NK-92 treated with Interleukin-12 subunit alpha and Interleukin-12 subunit beta, amount 100 ng/mL, for 24 hours (cell line): ENCODE measurements at places on chromosomes 16 and 17.

DNA sequence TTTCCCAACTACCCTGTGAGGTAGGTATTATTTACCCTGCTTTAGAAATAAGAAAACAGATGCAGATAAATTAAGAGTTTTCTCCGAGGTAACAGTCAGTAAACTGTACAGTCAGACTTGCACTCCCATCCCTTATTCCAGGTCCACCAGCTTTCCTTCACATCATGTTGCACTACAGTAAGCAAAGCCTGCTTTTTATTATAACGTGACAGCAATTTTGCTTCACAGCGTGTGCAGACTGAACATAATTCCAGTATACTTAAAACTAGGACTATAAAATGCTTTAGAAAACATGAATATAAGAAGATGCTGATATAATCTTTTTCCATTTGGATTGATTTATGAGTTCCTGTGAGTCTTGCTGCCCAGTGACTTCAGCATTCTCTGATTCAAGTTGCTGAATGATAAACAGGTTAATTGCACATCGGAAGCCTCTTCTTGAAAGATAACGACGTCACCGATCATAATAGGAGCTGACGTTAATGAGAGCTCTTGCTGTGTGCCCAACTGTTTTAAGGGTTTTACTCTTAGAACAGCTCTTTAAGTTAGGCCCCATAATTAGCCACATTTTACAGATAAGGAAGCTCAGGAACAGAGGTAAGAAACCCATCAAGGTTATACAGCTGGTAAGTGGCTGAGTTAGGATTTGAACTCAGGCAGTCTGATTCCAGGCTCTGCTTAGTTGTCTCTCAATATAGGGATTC lies 1.4 kb downstream of the LIG3 start:
- DNase-seq, result no peak

DNA sequence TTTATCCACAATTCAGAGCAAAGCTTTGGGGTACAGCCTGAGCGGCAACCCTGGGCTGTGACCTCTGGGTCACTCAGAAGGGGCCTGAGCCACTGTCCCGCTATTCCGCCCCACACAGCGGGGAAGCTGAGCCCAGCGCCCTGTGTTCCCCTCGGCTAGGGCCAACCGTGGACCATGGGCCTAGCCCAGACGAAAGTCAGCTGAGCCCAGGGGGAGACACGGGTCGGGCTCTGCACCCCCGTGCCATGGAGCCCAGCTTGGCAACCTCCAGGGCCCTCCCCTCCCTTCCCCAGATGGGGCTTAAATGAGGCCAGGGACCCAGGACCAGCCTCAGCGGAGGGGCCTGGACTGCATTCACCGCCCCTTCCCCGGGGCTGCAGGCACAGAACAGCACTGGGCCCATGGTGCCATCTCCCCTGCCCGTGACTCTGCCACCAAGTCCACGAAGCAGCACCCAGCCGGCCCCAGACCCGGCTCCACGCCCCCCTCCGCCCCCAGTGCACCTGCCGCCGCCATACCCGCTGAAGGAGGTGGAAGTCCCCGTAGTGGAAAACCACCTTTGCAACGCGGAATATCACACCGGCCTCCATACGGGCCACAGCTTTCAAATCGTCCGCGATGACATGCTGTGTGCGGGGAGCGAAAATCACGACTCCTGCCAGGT lies 1.8 kb downstream of the TPSD1 start:
- DNase-seq, result no peak

- DNase-seq, result no peak
Measured at GRCh38 chr16:66616592-66616991, 12.1 kb downstream of the CMTM3 start.

DNA sequence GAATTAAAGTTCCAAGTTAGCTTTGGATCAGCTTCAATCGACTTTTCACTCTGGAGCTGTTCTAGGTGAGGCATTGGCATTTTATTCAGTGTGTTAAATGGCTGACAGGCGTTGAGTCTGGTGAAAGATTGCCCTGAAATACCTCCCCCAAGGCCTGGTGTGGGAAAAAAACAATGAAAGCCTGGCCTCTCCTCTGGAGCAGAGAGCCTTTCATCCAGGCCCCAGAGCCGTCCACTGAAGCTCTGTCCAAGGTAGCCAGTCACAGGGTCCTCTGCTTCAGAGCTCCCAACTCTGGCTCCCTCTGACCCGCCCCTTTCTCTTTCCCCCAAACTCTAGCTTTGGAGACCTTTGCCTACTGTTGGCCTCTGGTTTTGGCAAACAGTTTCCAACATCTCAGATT lies 123.6 kb upstream of the CRHR1 start:
- DNase-seq, result no peak

DNA sequence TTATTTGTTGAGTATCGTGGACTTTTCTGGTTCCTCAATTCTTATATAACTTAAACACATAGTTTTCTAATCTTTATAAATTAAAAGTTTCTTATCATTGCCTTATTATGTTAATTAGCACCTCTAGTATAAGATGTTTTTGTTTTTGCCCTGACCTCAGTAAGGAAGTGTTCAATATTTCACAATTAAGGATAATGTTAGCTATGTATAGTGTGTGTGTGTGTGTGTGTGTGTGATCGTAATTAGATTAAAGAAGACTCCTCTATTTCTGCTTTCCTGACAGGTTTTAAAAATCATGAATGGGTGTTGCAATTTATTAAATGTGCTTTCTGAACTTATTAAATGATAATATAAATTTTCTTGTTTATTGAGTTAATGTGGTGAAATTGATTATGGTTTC lies 12.0 kb downstream of the IL21R start:
- no peak for DNase-seq

- no peak for DNase-seq
Measured at GRCh38 chr17:7823581-7824001, 10.4 kb upstream of the KDM6B start.

DNA sequence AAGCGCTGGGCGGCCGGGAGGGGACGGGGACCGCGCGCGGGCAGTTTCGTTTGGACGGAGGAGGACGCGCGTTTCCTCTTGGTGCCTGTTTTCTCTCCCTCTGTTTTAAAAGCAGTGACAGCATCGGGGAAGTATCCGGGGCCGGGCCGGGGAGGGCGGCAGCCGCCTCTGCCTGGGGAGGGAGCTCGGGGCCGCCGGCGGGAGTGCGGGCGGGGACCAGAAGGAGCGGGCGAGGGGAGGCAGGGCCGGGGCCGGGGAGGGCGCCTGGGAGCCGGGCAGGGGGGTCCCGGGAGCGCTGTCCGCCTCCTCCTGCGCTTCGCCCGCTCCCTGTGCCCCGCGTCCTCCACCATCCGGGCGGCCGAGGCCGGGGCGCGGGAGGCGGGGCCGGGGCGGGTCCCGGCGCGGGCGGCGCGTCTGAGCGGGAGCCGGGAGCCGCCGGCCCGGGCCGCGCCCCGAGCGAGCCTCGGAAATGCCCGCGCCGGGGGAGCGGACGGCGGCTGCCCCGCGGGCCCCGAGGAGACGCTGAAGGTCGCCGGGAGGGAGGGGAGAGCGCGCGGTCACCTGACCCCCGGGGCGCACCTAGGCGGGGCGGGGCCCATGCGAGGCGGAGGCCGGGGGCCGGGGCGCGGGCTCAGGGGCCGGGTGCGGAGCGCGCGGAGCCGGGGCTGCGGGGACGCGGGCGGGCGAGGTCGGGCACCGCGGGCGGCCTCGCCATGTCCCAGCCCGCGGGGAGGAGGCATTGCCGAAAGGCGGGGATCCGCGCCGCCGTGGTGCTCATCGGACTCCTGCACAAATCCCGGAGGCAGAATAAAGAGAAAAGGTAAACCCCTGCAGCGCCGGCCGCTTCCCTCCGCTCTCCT lies 57.3 kb downstream of the RAP1GAP2 start:
- DNase-seq, result no peak

DNA sequence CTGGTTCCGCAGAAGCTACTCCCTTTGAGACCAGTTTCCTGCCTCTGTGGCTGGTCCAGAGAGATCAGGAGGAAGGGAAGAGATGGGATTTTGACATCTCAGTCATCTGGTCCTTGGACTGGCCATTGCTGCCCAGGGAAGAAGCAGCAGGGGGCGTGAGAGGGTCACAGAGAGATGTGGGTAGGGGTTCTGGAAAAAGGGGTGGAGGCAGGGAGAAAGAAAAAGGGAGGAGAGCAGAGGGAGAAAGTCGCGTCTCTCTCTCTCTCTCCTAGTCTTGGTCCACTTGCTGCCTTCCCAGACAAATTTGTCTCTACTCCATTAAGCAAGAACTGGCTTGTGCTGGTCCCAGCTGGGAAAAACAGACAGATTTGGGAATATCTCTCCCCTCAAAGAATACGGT lies 4.4 kb downstream of the SHBG start:
- no peak for DNase-seq
